Frontal cortex (tissue), 4 donors: ENCODE measurements at places on chromosomes 1 and 21.

DNA sequence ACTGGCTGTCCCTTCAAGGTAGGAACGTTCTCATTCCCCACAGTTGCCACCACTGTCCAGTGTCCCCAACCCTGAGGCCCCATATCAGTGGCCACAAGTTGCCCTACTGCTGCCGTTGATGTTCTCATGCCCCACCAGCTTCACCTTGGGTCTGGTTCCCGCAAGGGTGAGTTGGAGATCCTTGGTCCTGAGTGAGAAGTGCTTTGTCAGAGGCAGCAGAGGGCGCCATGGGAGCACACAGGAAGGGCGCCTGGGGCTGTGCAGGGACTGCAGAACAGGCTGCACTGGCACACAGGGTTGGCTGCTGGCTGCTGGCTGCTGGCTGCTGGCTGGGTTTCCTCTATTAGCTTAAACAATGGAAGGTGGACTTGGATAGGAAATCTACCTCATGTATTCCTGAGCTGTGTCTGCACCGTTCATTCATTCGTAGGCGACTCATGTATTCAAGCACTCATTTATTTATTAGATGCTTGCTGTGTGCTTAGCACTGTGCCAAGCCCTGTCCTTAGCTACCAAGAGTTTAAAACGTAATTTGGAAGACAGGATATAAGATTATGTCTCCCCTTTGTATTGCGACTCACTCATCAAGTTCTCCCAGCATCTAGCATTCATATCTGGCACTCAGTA is 2.1 kb upstream of the S100A9 start:
- no peak for DNase-seq

DNA sequence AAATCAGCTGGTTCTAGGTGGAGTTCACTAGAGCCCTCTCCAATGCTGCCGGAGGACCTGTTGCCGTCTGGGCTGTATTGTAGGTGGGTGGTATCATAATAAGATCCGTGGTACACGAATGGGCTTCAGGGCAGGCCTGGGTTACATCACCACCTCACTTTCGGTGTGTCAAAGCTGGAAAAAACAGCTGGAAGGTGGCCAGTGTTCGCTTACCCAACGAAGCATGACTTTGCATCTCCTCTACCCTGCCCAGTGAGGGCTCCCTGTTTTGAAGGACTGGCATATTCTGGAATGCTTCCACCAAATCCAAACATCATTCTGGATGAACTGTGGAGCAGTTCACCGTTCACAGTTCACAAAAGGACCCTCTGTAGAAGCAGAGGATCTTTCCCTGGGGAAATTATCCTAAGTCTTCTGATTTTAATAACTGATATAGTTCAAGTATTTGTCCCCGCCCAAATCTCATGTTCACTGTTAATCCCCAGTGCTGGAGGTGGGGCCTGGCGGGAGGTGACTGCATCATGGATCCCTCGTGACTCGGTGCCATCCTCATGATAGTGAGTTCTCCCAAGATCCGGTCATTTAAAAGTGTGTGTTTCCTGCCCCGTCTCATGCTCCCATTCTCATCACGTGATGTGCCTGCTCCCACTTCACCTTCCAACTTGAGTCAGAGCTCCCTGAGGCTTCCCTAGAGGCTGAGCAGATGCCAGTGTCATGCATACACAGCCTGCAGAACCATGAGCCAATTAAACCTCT is 429.0 kb downstream of the KIF26B start:
- no peak for DNase-seq

GRCh38 chr21:17386498-17386897 is 126.3 kb upstream of the CXADR start:
- DNase-seq = no peak

GRCh38 chr1:44655609-44656008 is 18.7 kb downstream of the TMEM53 start:
- DNase-seq = no peak

GRCh38 chr1:244647819-244648218 is 5.1 kb upstream of the DESI2 start:
- DNase-seq = no peak

DNA sequence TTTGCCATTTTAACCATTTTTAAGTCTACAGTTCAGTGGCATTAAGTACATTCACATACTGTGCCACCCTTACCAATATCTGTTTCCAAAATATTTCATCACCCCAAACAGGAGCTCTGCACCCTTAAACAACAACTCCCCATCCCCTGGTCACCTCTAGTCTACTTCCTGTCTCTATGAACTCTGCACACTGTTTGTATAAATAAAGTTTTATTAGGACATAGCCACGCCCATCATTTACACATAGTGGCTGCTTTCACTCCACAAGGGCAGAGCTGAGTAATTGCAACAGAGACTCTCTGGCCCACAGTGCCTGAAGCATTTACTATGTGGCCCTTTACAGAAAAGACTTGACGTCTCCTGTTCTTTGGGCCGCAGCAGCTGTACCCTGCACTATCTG is 30.1 kb downstream of the KCNAB2 start:
- no peak for DNase-seq

GRCh38 chr1:200173097-200173618 is 145.6 kb downstream of the NR5A2 start:
- DNase-seq = no peak

DNA sequence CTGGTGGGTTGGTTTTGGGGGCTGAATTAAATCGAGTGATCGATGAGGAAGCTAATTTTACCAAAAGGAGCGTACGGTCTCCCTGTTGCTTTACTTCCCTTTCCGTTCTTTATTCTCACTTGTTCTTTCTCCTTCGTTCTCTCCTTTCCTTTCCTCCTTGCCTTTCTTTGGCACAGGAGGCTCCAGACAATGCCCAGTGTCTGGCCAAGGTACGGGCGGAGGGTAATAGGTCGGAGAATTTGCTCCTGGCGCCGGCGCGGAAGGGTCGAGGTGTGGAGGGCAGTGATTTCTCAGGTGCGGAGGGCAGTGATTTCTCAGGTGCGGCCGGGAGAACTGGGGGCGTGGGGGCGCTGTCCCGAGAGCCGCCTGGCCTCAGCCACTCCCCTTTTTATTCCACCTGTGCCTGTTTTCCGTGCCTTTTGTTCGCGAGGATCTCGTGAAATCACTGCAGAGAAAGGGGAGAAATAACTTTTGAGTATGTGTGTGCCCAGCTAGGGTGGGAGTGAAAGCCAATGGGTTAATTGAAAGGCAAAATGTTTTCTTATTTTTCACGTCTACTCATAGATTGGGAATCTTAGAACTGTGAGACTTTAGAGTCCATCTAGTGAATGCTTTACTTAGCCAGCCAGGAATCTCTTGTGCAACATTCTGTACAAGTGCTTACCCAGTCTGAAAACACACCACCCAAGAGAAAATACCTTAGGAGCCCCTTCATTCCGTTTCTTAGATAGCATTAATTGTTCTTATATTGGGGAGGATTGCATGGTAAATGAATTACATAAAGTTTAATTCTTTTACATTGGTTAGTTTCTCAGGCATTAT is 1.3 kb downstream of the FNBP1L start:
- DNase-seq = no peak

DNA sequence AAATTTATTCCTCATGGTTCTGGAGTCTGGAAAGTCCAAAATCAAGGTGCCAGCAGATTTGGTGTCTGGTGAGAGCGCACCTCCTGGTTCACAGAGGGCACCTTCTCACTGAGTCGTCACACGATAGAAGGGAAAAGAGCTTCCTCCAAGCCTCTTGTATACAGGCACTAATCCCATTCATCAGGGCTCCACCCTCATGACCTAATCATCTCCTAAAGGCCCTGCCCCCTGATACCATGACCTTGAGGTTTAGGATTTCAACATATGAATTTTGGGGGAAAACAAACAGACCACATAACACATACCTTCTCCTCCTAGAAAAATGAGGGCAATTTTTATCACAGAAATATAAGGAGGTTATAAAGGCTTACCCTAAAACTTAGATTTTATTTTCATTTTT is 88.0 kb upstream of the NFIA start:
- DNase-seq = no peak

- DNase-seq = no peak
Observed at GRCh38 chr1:32339363-32339978, 3.4 kb upstream of the MARCKSL1 start.
